Activated naive CD4-positive, alpha-beta T cell treated with anti-CD3 and anti-CD28 coated beads for 36 hours (primary cell): ENCODE measurements at places on chromosomes 6 and 20.

- no peak for DNase-seq
These were observed 32.0 kb downstream of the ATXN1 start for GRCh38 chr6:16729183-16729691.

GRCh38 chr20:51444467-51444866 is 98.1 kb downstream of the NFATC2 start:
- no peak for DNase-seq

GRCh38 chr6:83193747-83194566 is 800 bp downstream of the RWDD2A start:
- DNase-seq, result peak; percentile 25

DNA sequence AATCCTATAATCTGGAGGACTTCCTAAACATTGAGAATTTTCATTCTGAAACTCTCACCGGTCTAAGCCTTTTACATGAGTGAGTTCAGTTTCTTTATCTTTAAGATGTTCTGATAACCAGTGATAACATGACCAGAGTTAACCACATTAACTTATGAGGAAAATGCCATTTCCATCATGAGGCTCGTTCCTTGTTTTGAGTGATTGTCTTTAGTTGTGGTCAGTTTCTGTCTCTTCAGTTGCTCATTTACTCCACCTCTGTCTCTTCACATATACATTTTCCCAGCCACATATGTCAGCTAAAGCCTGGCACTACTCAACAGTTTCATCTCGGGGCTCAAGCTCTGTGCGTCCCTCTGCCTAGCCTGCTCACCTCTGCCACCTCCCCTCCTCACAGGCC is 70.4 kb downstream of the JAG1 start:
- no peak for DNase-seq

DNA sequence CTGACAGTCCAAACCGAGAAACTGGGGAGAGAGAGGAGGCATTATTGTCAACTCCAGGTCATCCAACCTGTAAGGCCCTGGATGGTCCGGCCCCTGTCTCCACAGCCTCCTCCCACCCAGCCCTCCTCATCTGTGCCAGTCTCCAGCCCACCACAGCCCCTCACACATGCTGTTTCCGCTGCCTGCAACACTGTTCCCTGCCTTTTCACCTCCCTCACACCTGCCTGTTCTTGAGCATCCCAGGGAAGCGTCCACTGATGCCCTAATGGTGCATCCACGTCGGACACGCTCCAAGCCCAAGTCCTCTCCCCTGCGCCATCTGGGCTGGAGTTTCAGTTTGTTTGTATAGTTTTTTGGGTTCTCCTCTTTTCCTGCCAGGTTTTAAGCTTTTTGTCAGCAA is 52.0 kb downstream of the BMP7 start:
- DNase-seq, result no peak

GRCh38 chr6:132068766-132069165 is 117.6 kb upstream of the CCN2 start:
- no peak for DNase-seq

DNA sequence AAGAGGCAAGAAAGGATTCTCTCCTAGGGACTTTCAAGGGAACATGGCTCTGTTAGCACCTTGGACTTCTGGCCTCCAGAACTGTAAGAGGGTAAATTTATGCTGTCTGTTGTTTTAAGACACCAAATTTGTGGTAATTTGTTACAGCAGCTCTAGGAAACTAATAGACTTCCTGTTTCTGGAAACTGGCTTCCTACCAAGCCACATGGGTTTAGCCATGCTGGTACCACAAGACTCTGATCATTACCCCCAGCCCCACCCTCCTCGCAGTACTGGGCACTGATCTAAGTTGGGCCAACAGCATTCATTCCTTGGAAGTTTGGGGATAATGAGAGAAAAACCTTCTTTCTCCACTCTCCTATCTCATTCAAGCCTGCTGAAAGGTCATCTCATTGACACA is 109.5 kb upstream of the SMLR1 start:
- no peak for DNase-seq

DNA sequence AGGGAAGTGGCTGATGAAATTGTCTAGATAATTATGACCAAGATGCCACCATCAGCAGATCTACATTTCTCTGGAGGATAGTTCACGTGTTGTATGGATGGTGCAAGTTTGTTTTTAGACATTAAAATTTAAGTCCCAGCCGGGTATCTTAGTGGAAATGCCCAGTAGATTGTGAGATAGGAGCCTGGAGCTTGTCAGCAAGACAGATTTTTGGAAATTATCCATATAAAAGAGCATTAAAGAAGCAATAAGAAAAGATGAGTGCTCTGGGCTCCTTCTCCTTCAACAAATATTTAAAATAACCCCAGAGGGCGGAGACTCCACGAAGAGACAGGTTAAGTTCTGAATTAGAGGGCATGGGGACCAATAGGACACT is 47.6 kb upstream of the SMLR1 start:
- DNase-seq, result no peak

DNA sequence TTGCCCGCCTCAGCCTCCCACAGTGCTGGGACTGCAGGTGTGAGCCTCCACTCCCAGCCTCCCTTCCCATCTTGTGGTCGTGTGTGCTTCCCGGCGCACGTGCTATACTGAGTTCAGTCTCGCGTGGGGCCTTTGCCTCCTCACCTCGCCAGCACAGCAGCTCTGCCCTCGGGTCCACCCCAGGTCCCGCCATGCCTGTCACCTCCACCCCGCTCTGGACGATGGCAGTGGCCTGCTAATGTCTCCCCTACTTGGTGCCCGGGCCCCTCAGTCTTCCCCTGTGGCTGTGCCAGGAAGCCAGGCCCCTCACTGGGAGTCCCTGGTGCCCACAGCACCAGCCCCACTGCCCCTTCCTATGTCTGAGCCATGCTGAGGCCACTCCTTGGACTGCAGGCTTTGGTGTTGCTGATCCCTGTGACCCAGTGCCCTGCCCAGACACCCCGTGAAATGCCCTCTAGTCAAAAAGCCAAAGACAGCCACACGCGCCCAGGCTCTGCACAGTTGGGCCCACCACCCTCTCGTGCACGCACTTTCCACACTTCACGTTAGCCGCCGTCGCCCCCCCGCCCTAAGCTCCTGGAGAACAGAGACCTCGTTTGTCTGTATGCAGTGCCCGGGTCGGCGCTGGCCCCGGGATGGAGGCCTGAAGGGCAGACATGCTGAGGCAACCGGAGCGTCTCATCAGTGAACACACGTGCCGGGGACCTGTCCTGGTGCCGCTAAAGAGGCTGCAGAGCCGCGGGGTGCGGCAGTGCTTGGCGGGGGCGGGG is 14.3 kb downstream of the HRH3 start:
- DNase-seq, result no peak
